Stimulated activated CD4-positive, alpha-beta T cell treated with anti-CD3 and anti-CD28 coated beads, Interleukin-1b, Interleukin-23, amount 100 ng/mL, for 1 hour (primary cell): ENCODE measurements at places on chromosomes 4 and X.

GRCh38 chrX:29903360-29903759 lies 312.0 kb upstream of the MAGEB2 start:
- DNase-seq = no peak

- DNase-seq = no peak
These were observed 202.2 kb downstream of the QDPR start for GRCh38 chr4:17309567-17310268.

DNA sequence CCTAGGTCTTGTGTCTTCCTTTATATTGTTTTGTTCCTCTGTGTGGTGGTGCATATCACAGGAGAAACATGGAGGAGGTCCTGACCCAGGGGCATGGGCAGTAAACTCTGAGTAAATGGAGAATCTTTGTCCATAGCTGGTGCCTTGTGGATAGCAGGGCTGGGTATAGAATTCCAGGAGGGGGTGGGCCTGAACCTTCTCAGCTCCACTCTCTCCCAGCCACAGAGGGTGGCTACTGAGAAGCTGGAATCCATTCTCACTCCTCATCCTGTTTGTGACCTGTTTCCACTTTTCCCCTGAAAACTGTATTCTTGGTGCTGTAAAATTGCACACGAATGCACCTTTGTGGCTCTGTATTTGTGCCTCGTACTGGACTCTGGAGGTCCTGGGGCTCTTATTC lies 47.7 kb upstream of the ADRA2C start:
- no peak for DNase-seq

DNA sequence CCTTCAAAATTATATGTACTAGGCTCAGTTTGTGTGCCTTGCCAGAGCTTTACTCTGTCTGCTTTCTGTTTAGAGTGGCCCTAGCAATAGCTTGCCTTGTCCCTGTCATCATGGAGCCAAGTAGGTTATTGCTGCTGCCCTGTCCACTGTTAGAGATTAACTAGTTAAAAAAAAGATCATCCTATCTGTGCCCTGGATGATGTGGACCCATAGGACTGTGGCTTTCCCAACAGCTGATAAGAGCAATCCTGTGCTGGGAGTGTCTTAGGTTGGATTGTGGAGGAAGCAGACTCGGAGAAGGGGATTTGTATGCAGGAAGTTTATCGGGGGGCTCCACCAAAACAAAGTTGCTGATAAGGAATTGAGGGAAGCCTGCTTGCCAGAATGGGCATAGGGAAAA lies 23.8 kb downstream of the PPP1R2C start:
- no peak for DNase-seq

- DNase-seq = no peak
These were observed 33.5 kb downstream of the PCDH19 start for GRCh38 chrX:100376576-100376975.

GRCh38 chrX:39176105-39176504 lies 374.8 kb downstream of the MID1IP1 start:
- no peak for DNase-seq

GRCh38 chrX:36609616-36610585 lies 398.3 kb upstream of the FAM47C start:
- DNase-seq = no peak

DNA sequence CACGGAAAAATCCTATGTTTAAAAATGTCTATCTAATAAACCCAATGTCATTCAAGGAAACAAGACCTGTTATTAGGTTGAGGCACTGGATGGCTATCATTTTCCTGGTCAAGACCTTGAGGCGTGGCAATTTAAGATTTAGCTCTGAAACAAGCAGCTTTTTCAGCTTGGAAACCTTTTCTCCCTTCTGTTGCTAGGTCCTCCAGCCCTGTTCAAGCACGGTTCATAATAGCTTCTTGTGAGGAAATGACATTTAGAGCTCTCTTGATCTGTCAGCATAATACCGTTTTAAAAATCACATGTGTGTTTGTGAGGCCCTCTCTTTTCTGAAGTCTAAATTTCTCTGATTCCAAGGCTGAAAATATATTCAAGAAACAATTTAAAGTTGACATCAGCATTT lies 133.6 kb upstream of the GRPR start:
- DNase-seq = no peak

DNA sequence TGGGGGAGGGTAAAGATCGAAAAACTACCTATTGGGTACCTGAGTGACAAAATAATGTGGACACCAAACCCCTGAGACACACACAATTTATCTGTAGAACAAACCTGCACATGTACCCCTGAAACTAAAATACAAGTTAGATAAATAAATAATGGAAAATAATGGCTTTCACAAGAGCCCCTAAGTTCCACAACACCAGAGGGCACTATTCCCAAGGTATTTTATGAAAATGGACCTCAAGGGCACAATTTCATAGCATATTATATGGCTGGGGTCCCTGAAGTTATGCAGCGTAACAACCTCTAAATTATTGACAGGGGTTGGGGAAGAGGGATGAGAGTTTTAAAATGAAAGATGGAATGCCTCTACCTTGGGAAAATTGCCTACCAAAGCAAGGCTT lies 81.3 kb upstream of the TMEM33 start:
- no peak for DNase-seq

- no peak for DNase-seq
These were observed 1722.9 kb upstream of the AGA start for GRCh38 chr4:179165000-179165738.

DNA sequence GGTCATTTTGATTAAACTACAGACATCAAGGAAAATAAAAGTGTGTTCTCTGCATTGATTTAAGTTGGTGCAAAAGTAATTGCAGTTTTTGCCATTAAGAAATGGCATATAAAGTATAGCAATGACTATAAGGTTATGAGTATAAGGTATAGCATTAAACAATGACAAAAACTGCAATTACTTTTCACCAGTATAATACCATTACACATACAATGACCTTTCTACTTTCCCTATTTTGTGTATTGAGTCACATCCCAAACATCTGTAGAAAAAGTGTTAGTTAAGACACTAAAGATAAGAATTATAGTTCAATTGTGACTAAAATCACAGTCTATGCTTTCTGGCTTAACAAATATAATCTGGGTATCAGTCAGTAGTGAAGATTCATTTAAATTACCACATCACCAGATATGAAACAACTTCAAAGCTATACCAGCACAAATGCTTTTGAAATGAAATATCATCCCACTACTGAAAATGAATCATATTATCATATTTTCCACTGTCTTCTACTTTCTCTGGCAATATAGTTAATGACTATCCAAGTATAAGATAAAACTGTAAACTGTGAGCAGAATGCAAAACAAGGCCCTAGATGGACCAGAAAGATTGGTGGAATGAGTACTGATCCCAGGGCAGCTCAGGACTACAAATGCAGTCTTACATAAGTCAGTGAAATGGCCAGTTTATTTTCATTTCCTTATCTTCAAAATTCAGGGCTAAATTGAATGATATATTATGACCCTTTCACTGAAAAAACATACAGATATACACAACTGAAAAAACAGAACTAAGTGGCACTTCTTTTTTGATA lies 241.1 kb downstream of the ANTXR2 start:
- no peak for DNase-seq

GRCh38 chr4:151532001-151532708 lies 123.2 kb downstream of the FHIP1A start:
- no peak for DNase-seq

DNA sequence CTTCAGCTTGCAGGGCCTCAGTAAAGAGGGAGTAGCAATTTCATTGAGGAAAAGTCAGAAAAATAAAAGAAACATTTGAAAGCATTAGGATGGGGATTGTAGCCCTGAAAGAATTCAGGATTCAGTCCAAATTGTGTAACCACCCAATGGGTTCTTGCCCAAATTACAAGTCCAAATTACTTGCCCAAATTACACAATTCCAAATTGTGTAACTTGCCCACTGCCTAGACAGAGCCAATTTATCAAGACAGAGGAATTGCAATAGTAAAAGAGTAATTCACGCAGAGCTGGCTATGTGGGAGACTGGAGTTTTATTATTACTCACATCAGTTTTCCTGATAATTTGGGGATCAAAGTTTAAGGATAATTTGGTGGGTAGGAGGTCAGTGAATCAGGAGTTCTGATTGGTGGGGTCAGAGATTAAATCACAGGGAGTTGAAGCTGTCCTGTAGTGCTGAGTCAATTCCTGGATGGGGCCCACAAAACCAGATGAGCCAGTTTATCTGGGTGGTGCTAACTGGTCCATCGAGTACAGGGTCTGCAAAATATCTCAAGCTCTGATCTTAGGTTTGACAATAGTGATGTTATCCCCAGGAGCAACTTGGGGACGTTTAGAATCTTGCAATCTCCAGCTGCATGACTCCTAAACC lies 18.1 kb upstream of the PAGE5 start:
- DNase-seq = no peak

GRCh38 chrX:404656-405055 lies 17.9 kb upstream of the PPP2R3B start:
- DNase-seq = no peak

GRCh38 chrX:88982933-88983332 lies 235.9 kb downstream of the CPXCR1 start:
- DNase-seq = no peak

GRCh38 chr4:162938738-162939485 lies 227.8 kb downstream of the NAF1 start:
- DNase-seq = no peak

DNA sequence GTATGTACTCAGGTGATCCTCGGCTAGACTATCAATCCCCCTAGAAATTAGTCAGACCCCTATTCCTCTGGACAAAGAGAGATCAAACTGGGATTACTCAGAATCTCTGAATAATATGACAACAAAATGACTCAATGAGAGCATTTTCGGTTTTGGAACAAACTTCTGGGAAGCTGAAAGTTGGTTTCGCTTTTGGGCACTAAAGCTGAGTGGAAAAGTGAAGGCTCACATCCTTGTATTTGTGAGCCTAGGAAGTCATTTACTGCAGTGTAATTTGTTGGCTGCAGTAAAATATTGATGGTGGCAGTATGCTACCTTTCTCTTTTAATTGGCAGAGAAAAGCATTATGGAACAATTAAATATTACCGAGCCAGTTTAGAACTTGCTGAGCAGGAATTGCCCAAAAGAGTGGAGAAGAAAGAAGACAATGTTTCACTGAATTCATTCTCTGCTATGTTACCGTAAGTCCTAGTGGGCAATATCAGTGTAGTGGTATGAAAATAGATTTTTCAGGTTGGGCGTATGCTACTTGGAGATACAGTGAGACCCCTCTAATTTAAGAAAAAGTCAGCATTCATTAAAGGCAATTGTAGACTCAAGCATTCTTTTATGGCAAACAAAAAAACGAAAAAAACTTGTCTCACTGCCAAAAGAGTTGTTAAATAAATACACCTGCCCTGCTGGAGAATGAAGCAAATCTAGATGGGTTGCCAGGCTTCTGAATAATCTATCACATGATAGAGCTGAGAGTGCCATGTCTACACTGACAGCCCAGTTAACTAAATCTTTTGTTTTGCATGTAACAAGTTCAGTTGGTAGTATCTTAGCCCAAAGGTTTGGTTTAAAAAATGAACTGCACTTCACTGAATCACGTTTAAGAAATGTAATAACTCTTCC lies 69.6 kb downstream of the AGTR2 start:
- DNase-seq = no peak

DNA sequence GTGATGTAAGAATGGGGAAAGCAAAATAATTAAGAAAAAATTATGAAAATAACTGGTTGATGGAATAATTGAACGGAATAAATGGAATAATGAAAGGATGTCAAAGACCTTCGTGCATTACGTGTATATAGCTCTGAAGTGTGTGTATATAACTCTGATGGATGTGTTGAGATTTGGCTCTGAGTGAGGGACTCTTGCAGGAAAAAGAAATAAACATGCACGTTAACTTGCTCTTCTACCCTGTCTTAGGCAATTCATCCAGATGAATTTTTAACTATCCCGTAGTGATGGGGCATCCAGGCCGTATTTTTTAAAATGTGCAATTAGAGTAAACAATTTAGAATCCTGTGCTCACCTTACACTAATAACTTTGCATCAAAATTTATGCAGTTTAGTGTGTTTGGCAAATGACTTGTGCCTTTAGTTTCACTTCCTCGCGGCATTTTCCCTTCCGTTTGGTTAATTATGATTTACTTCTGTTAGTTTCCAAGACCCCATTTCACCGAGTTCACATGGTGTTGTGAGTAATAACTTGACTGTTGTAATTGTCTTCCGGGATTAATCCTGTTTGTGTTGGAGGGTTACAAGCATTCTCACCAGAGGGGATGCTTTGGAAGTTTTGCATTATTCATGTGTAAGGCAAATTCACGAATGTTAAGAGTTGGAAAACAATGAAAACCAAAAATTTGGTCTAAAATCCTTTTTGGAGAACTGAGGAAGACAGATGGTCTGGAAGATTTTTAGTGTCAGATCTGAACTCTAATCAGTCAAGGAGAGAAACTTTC lies 256.5 kb upstream of the FAT1 start:
- DNase-seq = no peak

- DNase-seq = no peak
These were observed 61.1 kb upstream of the HCCS start for GRCh38 chrX:11050013-11050412.

DNA sequence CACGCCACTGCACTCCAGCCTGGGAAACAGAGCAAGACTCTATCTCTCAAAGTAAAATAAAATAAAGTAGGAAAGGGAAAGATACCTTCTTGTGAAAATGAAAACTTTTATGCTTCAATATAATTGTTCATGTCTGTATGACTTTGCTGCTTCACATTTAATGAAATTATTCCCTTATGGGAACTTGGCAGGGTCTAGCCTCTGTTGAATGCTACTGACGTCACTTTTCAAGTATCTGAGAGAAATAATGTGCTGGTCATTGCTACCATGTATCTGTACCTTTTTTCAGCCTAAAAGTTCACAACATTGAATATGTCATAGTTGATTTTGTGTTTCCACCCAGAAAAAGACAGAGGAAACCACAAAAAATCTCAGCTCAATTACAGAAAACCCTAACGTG lies 65.2 kb downstream of the PRDM5 start:
- no peak for DNase-seq

DNA sequence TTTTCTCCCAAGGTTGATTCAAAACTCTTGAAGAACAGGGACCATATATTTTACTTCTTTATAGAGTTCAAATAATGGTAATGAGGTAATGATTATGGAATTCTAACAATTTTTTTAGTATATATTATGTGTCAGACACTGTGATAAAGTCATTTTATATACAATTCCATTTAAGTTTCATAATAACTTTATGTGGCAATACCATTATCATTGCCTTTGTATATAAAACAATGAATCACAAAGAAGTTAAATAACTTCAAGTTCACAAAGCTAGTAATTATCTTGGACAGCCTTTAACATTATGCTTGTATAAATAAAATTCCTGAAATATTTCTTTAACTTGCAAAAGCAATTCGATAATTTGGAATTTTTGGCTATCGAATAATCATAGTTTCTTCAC lies 20.6 kb downstream of the MAGEC1 start:
- DNase-seq = no peak

- no peak for DNase-seq
These were observed 62.6 kb downstream of the GRXCR1 start for GRCh38 chr4:42954963-42955669.

DNA sequence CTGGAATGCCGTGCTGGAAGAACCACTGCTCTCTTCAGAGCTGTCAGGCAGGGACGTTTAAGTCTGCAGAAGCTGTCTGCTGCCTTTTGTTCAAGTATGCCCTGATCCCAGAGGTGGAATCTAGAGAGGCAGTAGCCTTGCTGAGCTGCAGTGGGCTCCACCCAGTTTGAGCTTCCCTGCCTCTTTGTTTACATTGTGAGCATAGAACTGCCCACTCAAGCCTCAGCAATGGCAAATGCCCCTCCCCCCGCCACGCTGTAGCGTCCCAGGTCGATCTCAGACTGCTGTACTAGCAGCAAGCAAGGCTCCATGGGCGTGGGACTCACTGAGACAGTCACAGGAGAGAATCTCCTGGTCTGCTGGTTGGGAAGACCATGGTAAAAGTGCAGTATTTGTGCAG lies 34.8 kb upstream of the MUC7 start:
- no peak for DNase-seq

GRCh38 chrX:118727686-118728339 lies 407 bp downstream of the IL13RA1 start:
- DNase-seq = no peak
